Activated CD4-positive, CD25-positive, alpha-beta regulatory T cell (primary cell): ENCODE measurements at places on chromosomes 4 and X.

DNA sequence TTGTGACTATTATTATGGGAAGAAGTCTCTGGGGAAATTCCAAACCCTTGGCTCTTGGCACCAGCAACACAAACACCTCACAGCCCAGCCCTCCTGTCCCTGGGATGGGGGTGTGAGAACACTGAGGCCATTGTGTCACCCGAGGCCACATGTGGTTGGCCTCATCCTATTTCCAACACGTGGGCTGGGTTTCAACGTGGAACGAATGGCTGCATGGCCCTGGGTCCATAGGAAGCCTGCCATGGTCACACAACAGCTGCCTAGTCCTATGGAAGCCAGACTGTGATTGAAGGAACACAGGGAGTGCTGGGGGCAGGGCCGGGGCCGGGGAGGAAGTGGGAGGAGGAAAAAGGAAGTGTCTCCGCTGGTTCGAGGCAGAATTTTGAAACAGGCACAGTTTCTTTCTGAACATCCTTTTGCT, 10.0 kb downstream of the CLCN4 start:
- DNase-seq = no peak

DNA sequence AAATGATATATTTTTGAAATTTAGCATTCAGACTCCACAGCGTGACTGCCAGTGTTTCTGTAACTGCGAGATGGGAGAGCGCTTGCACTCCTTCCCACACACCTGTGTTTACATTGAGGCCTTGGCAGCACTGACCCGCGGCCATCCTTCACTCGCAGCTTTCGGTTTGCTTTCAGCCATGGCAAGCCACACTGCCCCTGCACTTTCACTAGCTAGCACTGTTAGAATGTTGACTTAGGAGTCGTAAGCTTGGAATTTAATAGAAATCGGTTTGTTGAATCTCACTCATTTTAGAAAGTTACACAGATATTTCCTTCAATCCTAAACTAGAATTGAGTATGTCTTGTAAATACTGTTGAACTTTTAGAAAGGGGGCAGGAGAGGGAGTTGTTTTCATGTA, 136.2 kb downstream of the CFAP299 start:
- DNase-seq = no peak

DNA sequence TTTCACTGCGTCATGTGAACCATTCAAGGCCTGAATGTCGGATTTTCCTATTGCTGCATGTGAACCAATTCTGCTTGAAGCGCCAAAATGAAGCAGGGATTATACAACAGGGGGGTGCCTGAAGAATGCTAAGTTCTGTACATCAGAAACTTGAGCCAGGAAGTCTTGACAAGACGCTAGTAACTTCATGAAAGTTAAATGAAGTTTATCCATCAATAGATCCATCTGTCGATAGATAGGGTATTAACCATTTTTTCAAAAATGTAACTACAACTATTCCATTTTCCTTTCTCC, 590 bp upstream of the NAF1 start:
- no peak for DNase-seq

- DNase-seq = no peak
Measured at GRCh38 chr4:15043922-15044321, 41.6 kb downstream of the CPEB2 start.

DNA sequence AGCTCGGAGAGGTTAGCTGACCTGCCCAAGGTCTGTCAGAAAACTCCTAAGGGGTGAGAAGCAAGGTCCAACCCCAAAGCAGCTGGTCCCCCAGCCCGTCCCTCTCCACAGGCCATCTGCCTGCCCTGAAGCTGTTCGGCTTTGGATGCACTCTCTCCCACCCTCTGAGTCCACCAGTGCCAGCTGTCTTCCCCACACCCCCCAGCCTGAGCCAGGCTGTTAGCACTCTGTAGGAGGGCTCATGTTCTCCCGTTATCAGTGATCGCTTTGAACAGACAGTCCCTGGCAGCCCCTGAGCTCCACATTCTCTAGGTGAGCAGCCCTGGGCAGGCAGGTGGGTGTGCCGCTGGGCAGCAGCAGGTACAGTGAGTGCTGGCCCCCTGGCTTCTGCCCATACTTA, 16.0 kb downstream of the ZNF185 start:
- no peak for DNase-seq

DNA sequence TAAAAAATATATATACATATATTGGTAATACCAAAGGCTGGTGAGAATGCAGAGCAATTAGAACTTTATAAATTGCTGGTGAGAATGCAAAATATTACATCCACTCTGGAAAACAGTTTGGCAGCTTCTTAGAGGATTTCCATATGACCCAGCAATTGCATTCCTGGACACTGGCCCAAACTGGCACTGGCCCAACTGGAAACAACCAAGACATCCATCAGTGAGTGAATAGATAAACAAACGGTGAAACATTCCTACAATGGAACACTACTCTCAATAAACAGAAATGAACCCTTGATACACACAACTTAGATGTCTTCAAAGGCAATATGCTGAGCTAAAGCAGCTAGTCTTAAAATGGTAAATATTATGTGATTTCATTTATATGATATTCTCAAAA, 524.2 kb downstream of the IQCM start:
- DNase-seq = no peak

- no peak for DNase-seq
Measured at GRCh38 chr4:169988252-169988651, 37.9 kb downstream of the MFAP3L start.

DNA sequence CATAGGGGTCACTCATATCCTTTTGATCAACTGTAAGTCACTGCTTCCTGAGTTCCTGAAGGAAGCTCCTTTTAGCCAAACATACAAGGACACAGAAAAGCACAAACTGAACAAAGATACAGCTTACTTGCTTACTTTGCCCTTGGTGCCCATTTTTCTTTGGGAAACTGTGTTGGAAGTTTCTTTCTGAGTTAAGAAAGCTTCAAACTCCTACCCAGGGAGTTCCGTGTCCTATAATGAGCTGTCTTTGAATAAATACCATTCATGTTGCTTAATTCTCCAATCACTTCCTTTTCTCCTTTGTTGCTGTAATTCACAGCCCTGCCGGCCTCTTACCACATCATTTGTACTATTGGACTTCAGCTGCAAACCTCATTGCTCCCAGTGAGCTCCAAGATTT, at the start of gene ADH4:
ADH4 (minus strand) TSS at position 228 of the 400 bp plus-strand sequence; CDS start at position 153, 75 bp downstream.
- no peak for DNase-seq

DNA sequence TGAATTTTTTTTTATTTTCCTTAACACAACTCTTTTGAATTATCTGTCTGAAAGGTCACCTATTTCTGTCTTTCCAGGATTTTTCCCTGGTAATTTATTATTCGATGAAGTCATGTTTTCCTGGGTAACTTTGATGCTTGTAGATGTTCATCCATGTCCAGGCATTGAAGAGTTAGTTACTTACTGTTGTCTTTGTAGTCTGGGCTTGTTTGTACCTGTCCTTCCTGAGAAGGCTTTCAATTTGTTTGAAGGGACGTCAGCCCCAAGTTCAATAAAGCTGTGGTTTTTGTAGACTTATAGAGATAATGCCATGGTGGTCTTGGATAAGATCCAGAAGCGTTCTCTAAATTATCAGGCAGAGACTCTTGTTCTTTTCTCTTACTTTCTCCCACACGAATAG, 252.4 kb upstream of the ARHGAP24 start:
- no peak for DNase-seq

GRCh38 chrX:152993933-152994332, at the start of gene PNMA5:
TSS of gene PNMA5 (minus strand) at chrX:152994116. CDS start at chrX:152991598, 2,518 bp downstream.
- DNase-seq = no peak

- DNase-seq = no peak
Measured at GRCh38 chrX:47854474-47854873, 17.8 kb downstream of the ZNF81 start.

GRCh38 chr4:158588285-158588684, 66.6 kb downstream of the RXFP1 start:
- DNase-seq = no peak

GRCh38 chr4:12703036-12703435, 781.1 kb downstream of the RAB28 start:
- no peak for DNase-seq

DNA sequence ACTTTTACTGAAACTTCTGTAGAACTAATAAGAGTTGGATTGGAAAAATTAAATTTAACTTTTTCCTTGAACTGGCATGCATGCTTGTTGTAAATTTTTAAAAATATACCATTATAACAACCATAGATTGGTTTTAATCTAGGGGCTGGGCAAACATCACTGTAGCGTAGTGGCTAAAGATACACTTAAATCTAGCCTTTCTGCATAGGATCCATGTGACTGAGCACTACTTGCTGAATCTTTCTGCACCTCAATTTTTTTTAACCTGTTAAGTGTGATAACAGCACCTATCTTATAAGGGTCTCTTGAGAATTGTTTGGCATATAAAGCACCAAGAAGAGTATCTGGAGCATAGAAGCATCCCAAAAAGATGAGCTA, 4.1 kb downstream of the ANXA10 start:
- DNase-seq = no peak

DNA sequence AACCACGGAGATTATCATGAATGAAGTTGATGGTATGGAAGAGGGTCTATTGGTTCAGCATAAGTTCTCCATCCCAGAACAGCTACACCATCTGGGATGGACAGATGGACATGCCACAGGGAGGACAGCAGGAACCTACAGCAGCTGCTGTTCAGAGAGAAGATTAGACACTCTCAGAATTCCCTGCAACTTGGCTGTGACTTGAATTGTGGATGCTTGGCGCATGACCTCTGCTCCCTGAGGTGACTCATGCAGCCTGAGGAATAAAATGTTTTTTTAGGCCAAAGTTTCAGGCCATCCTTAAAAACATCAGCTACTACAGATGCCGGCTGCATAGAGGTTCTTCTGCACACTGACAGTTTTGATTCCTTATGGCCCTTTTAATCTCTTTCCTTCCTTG, 97.3 kb downstream of the RS1 start:
- no peak for DNase-seq

GRCh38 chr4:46979283-46979682, 14.1 kb downstream of the GABRA4 start:
- DNase-seq = no peak

DNA sequence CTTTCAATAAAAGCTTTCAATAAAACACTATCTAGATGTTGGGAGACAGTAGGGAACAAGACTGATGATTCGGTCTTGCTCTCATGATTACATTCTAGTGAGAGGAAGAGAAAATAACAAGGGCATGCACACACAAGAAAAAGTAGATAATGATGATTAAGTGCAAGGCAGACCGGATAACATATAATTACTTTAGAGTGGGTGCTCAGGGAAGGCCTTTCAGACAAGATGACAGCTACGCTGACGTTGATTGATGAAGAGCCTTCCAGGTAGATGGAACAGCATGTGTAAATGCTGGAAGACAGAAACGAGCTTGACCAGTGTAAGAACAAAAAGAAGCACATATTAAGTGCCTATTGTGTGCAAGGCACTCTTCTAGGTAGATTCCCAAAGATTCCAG, 43.4 kb downstream of the TXK start:
- DNase-seq = no peak

- no peak for DNase-seq
Measured at GRCh38 chrX:1392376-1393068, 609 bp upstream of the SLC25A6 start.

- no peak for DNase-seq
Measured at GRCh38 chr4:109912706-109913595, at the start of gene EGF. TSS of gene EGF (plus strand) at chr4:109912883. CDS start at chr4:109913336, 453 bp downstream.

DNA sequence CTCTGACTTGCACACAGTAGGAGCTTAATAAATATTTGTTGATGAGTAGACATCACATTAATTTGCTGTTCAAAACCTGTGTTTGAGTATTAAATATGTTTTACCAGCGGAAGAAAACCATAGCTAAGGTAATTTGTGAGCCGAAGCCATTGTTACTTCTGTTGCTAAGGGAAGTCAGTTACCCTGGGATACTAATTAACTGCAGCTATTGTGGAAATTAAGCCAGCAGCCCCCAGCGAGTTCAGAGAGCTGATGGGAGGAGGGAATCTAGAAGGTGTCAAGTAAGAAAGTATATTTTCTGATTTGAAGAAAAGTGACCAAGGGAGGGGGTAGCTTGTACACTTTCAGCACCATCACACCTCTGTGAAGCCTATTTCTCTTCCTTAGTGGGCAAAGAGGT, 76.7 kb upstream of the IGSF1 start:
- DNase-seq = no peak

DNA sequence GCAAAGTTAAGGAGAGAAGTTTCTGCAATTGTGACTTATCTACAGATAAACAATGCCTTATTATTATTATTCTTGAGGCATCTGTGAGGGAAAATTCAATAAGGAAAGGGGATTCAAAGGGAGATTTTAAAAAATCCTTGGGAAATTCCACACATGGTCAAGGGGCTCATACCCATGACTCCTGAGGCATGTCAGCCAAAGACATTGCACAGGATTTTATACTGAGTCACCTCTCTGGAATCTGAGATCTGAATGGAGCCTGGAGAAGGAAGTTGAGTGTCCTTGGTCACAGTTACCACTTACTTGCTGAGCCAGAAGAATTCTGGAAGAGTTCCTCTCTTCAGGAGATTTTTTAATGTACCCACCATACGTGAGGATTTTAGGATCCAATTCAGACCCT, 14.4 kb upstream of the CXCL8 start:
- no peak for DNase-seq

DNA sequence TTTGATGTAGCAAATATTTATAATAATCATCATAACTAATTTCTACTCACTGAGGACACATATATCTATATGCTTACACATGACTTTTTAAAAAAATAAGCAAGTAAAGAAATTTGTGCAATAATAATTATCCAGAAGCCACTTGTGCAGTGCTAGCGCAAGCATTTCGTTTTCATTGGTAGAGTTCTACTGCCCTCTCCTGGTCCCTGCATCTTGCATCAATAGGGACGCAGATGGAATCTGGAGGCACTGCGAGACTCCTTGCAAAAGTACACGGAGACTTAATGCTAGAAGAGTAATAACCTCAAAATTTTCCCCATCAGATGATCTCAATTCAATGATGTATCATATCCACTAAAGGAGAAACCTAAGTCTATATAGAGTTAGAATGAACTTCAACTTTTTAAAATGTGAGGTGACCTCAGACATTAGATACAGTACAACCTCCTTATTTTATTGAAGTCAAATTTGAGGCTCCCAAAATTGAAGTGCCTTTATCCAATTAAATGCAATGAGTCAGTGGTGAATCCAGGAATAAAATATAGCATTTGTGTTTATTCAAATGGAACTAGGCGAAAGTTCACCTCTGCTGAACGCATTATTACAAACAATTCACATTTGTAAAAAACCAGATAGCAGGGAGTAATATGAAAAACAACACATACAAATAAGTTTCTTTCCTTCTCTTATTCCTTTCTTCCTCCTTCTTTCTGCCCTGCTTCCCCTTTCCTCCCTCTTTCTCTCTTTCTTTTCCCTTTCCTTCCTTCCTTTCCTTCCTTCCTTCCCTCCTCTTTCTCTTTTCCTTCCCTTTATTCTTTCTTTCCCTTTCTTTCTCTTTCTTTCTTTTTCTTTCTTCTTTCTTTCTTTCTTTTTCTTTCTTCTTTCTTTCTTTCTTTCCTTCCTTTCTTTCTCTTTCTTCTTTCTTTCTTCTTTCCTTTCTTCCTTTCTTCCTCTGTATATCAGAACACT, 450.0 kb downstream of the ANKRD50 start:
- DNase-seq = no peak
